ENCODE measurements at places on chromosomes 3 and 15.

DNA sequence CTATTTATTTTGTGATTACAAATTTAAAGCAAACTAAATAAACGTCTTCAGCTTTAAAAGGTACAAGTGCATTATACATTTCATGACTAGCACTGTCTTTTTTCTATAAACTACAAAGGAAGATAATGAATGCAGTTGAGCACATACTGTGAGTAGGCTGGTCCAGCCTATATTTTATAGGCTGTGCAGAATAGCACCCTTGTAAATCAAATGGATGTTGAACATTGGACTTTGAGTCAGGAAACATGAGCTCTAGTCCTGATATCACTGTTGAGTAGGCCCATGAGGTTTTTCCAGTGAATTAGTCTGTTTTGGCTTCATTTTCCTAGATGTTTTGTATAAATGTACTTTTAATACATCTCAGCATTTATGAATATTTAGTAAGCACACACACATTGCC, 447.3 kb upstream of the KCNMB2 start:
- no peak for DNase-seq

DNA sequence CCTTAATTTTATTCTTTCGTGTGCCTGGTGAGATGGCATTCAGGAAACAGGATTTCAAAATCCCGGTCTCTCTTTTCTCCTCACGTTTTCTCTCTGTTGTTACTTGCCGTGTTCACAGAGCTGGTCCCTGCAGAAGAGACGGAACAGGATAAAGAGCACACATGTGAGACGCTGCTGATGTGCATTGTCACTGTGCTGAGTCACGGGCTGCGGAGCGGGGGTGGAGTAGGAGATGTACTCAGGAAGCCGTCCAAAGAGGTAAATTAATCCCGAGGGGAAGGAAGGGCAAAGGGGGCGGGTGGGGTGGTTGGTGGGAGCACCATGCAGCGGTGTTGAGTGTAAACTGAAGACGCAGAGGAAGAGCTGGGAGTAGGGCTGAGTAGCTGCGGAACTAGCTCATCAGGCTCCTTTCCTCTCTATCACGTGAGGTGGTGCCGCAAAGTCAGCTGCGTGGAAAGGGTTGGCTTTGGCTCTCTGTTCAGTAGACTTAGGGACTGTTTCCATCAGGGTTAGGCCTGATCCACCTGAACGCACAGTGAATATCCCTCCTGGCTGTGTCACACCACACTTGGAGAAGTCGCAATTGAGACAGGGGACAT, 164.8 kb upstream of the BHLHE40 start:
- no peak for DNase-seq

- DNase-seq, result peak; percentile 29
Observed at GRCh38 chr3:47163169-47164006, 525 bp downstream of the SETD2 start.

- no peak for DNase-seq
Observed at GRCh38 chr3:151578495-151578894, 117.6 kb upstream of the IGSF10 start.

GRCh38 chr3:19074257-19074900, 73.9 kb upstream of the KCNH8 start:
- no peak for DNase-seq

DNA sequence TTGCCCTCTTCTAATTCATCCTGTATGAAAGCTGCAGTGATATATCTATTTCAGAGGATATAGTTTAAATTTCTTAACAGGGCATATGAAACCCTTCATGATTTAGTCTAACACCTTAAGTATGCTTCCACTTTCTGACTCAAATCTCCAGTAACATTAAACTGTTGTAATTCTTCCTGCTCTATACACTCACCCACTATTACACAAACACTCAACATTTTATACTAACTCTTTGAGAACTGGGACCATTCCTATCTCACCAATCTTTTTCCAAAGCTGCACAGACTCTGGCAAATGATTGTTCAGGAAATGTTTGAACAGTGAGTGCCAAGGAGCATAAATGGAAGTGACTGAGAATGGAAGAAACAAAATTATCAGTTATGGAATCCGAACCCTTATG, 560.4 kb upstream of the DPPA4 start:
- DNase-seq, result no peak

DNA sequence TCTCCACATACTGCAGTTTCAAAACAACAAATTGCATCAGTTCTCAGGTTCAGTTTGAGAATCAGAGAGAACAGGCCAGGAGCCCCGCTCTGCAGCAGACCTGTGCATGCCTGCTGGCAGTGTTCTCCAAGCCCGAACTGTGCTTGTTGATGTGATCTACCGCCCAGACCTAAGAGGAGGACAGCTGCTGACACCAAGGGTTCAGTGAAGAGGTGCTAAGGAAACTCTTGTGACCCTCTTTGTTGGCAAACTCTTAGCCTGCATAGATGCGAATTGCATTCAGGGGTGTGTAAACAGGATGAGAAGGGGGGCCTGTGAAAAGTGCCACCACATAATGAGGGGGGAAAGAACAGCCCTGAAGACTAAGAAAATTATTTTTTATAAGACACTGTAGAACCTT, 89.8 kb downstream of the PDE8A start:
- no peak for DNase-seq

DNA sequence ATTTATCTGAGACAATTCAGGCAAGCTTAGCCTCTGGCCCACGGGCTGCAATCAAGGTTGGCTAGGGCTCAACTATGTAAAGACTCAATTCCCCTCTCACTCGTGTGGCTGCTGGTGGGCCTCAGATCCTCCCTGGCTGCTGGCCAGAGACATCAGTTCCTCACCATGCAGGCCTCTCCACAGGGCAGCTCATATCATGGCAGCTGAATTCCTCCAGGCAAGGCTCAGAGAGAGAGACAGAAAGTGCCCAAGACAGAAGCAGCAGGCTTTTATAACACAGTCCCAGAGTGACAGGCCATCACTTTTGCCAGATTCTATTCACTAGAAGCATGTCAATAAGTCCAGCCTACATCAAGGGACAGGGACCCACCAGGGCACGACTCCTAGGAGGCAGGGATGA, 63.2 kb downstream of the XXYLT1 start:
- DNase-seq, result no peak

DNA sequence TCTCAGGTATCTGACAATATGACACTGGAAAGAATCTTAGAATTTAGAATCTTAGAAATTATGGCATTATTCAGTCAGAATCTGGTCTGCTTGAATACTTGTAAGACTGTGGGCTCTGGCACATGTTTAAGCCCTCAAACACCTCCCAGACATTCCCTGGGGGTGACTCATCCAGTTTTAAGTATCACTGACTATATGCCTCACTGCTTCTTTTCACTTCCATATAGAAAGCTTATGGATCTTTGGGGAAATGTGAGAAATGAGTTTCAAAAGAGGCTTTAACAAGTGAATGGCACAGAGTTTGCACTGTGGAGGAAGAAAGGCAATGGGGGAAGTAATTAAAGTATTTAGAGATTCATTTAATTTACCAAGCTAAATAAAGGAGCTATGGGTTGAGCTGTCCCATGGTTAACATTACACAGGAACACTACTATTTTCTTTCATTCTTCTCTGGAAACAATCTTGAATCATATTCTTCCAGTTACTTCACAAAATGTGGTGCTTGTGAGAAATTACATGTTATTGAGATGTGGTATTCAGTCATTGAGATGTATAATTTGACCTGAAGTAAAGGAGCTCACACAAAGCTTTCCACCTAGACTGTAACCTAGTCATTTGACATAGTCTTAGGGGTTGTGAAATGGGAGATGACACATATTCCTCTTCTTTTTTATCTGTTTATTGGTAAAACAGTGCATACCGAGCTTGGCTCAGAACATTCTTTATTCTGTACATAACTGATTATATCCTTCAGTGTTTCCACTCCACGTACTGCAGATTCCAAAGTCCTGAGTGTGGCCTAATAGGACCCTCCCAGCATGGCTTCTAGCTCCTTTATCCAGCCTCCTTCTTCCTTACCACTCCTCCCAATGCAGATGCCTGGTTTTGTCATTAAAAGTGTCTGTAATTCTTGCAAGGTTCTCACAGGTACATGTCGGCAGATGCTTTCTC, 544.6 kb upstream of the NECTIN3 start:
- DNase-seq, result no peak

GRCh38 chr3:112639455-112640225, 1.3 kb downstream of the CCDC80 start:
- no peak for DNase-seq

DNA sequence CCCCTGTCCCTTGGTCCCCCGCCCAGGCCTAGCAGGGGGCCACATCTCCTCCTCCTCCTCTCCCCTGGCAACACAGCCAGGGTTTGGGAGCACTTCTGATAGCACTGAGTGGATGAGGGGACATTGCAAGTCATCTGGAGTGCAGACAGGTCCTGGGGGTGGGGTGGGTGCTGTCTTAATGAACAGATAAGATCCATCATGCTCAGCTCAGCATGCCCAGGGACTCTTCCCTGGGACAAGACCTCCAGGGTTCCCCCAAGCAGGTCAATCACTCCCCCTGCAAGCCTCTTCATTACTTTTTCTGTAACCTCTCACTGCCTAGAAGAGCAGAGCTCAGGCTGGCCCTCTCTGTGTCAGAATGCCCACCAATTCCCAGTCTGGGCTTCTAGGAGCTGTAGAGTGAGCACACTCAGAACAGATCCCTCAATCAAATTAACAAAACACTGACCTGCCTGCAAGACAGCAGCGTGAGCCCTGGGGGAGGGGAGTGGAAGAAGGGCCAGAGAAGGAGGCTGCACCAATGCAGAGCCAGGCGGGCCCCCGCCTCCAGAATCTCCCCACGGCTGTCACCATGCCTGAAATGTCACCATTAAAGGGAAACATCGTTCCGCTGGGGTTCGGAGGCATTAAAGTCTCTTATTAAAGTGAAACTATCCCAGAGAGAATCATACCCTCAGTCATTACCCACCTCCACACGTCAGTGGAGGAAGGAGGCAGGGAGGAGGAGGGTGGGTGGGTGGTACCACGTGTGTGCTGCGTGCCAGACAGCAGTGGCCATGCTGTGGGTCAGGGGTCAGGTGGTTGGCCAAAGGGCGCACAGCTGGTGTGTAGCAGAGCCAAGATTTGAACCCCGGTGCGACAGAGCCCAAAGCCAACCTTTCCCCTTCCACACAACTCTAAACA, 114.7 kb upstream of the LINGO1 start:
- no peak for DNase-seq

- DNase-seq, result no peak
Observed at GRCh38 chr3:111956995-111957734, 21.7 kb upstream of the ABHD10 start.

DNA sequence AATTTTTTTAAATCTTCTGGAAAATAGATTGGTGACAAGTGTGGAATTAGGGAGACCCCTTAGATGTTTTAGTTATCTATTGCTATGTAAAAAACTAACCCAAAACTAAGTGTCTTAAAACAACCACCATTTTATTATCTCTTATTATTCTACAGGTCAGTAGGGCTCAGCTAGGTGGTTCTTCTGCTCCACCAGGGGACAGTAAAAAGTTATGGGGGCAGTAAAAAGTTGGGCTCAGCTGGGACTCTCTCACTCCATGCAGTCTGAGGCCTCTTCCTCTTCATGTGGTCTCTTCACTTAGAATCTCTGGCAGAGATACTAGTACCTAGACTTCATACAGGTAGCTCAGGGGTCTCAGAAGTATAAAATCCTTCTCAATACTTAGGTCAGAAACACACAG, 18.0 kb upstream of the DIS3L start:
- DNase-seq, result no peak

DNA sequence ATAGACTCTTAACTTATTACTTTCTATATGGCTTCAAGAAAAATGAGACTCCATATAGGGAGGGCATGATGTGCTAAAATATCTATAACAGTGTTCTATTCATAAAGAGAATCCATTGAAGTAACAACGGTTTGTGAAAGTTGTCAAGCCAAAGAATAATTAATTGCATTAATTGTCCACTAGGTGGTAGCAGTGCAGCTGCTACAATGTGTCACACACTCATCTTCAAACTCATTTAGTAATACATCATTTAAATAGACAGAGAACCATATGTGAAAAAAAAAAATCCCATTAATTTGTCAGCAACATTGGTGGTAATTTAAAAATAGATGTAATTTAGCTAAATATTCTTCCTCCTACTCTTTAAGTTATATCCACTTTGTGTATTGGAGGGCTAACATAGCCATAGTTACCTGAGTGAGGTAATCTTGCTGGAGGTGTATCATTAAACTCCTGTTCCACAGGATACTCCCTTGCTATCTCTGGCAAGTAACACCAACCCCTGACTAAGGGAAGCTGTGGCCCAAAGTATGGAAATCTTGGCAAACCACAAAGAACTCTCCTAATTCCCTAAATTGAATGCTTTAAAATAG, 3.7 kb upstream of the CPA3 start:
- no peak for DNase-seq

DNA sequence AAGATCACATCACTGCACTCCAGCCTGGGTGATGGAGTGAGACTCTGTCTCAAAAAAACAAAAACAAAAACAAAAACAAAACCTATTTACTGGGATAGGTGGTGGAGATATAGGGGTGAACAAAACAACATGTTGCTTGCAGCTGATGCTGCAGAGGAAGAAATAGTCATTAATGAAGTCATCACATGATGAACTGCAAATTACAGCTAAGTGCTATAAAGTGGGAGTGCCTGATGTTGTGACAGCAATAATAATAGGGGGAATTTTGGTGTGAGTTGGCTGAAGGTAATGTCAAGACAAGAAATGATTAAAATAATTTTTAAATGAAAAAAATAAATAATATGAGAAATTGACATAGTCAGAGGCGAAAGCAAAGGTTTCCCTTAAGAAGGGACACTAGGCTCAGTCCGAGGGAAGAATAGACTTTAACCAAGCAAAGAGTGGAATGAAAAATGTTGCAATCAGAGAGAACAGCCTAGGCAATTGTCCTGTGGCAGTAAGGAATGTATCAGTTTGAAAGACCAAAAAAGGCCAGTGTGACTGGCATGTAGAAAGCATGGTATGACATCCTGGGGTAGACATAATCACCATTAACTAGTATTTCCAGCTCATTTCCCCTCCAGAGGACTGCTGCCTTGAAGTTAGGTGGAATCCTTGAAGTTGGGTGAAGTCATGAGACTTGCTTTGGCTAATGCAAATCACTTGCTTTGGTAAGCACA, 14.7 kb upstream of the PIK3CB start:
- DNase-seq, result no peak

DNA sequence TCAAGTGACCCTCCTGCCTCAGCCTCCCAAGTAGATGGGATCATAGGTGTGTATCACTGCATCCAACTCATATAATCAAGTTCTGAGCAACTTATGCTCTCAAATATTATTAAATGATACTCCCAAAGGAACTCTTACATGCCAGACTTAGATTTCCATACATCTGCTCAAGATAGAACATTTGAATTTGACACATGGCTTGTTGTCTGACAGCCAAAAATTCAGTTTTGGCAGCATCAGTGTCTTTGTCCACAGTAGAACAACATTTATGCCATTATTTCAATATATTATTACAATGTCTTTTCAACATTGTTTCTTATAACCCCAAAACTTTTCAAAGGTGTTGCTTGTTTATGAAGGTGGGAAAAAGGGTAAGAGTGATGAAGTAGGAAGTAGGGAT, 116.2 kb downstream of the SUCNR1 start:
- no peak for DNase-seq

GRCh38 chr3:126474498-126475412, 936 bp downstream of the ZXDC start:
- DNase-seq, result peak; percentile 15

Data from T-helper 17 cell (primary cell).